Suppressor macrophage treated with lipopolysaccharide for 4 hours (primary cell): ENCODE measurements at places on chromosomes 5 and 9.
A peak's percentile ranks its signal among the peaks of the same experiment; 100 is the strongest.

DNA sequence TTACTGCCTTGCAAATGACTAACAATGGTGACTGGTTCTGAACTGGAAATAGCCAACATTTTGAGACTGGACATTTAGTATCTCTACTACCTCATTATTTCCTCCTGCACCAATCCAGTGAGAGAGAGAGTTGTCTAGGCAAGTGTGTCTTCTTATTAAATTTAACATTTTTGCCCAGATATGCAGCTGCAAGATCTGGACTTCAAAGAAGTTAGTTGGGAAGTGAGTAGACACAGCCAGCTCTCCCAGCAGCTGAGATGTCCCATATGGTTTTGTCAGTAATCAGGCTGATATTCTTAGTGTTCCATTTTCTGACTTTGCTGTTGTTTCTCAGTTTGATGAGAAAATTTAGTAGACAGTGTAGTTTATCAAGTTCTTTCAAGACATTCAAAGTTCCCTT lies 1778.8 kb upstream of the CDH6 start:
- no peak for DNase-seq

- no peak for DNase-seq
Observed at GRCh38 chr9:84860249-84861115, 191.0 kb downstream of the NTRK2 start.

DNA sequence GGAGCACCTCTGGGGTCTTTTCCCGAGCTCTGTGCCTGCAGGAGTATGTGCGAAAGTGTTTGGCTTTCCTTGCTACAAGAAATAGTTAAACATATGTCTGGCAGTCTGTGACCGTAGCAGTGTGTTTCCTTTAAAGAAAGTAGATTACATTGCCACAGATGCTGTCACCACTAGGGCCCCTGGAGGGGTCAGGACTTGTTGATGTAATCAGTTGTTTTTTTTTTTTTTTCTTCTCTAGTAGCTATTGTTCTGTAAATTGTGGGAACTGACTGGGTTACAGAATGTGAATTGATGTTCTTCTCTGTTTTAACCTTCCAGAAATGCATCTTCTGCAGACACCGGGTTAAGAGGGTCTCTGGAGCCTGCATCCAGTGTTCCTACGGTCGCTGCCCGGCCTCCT lies 345.6 kb downstream of the KDM4C start:
- DNase-seq, result no peak

GRCh38 chr5:123084730-123085605 lies 4.1 kb upstream of the PRDM6 start:
- no peak for DNase-seq

GRCh38 chr5:15577132-15577531 lies 77.2 kb downstream of the FBXL7 start:
- no peak for DNase-seq

DNA sequence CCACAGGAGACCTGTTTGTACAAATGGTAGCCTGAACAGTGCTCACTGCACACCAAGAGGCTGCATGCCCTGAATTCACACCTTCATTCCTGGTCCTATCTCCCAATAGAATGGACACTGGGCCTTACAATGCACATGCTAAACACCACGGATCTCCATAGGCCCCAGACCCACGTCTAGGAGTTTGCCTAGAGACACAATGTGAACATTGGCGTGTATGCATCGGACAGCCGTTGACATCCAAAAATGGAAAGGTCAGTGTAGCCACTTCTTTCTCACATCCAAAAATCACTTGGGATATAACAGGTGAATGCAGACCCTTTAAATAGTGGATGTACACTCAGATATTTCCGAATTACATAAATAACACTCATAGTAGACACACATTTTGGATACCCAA lies 927 bp downstream of the PAX5 start:
- DNase-seq, result no peak

GRCh38 chr9:80094176-80094771 lies 522.5 kb downstream of the TLE4 start:
- DNase-seq, result no peak

DNA sequence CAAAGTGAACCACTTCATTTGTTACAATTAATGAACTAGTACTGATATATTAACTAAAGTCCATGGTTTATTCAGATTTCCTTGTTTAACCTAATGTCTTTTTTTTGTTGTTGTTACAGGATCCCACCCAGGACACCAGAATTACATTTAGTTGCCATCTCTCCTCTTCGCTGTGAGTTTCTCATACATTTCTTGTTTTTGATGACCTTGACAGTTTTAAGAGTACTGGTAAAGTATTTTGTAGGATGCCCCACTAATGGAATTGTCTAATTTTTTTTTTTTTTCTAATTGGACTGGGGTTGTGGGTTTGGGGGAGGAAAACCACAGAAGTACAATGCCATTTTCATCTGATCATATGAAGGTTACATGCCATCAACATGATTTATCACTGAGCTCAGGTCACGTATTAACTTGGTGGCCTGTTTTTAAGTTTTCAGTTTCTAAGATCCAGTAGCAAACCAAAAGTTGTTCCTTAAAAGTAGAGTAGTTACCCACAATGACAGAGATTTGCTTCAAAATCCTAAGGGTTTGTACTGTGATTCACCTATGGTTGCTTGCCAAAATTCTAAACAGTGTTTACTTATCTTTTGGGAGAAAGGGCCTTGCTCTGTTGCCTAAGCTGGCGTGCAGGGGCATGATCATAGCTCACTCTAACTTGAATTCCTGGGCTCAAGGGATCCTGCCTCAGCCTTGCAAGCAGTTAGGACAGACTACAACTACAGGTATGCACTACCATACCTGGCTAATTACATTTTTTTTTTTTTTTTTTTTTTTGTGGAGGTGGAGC lies 4.5 kb upstream of the OTULIN start:
- DNase-seq, result no peak

DNA sequence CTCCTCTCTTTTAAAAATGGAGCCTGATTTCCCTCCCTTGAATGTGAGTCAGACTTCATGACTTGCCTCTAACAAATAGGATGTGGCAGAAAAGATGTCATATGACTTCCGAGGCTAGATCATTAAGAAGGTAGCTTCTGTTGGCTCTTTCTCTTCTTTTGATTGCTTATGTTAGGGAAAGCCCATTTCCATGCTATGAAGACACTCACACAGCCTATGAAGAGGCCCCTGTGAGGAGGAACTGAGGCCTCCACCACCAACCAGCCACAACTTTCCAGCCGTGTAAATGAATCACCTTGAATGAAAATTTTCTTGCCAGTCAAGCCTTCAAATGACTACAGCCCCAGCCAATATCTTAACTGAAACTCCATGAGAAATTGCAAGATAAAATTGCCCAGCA lies 413.4 kb downstream of the TMEM38B start:
- no peak for DNase-seq

GRCh38 chr9:134488331-134489280 lies 153.0 kb upstream of the COL5A1 start:
- no peak for DNase-seq

DNA sequence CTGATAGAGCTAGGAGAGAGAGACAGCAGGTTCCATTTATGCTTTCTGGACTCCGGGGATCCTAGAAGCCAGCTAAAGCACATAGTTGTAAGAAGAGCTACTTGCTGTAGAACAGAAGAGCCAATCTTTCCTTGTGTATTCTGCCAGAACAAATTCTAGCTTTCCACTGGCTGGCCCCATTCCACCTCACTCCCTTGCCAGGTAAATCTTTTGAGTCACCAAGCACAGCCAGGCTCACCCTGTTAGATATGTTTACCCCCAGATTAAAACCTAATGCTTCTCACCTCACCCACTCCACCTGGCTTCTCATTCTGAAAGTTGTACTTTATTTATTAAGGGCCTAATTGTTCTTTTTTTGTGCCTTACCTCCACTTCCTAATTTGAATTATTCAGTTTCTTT lies 48.9 kb upstream of the CHD1 start:
- no peak for DNase-seq

DNA sequence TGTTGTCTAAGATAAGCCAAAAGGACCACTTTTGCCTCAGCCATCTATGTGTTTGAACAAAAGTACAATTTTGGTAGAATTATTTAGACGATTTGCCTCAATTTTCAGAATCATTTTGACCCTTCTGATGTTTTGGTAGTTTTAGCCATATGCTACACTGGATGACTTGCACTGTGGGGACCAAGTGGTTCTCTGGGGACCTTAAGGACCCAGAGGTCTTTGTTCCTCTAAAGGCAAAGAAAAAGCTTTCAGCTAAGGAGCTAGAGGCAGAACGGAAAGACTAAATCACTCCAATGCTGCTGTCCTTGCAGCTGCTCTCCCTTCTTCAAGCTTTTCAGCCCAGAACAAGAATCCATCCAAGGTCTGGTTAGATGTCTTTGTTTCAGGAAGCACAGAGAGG lies 51.0 kb upstream of the APC start:
- DNase-seq, result no peak

GRCh38 chr5:143141652-143142051 lies 261.8 kb downstream of the NR3C1 start:
- peak; percentile 77 for DNase-seq

- DNase-seq, result peak; percentile 80
Observed at GRCh38 chr5:72523960-72524582, 16.9 kb upstream of the ZNF366 start.

- no peak for DNase-seq
Observed at GRCh38 chr5:5200133-5200532, 60.0 kb downstream of the ADAMTS16 start.

- DNase-seq, result peak; percentile 27
Observed at GRCh38 chr5:28344836-28345433, 1306.5 kb upstream of the CDH9 start.
